WTC11 (cell line): ENCODE measurements at places on chromosomes 12 and 14. TPM values are rescaled to one million over a fixed set of nuclear protein-coding genes. Genes with fewer than 3 reads are reported as not detected.

Gene TAS2R10
- not detected in 3 replicates for total RNA-seq

Gene SVOP
- total RNA-seq = 0.04 to 0.07 TPM (median 0.07 TPM) in 3 replicates

Gene PABPN1
- total RNA-seq = 290 to 321 TPM (median 295 TPM) in 3 replicates

Gene OR10A7
- not detected in 3 replicates for total RNA-seq

DNA sequence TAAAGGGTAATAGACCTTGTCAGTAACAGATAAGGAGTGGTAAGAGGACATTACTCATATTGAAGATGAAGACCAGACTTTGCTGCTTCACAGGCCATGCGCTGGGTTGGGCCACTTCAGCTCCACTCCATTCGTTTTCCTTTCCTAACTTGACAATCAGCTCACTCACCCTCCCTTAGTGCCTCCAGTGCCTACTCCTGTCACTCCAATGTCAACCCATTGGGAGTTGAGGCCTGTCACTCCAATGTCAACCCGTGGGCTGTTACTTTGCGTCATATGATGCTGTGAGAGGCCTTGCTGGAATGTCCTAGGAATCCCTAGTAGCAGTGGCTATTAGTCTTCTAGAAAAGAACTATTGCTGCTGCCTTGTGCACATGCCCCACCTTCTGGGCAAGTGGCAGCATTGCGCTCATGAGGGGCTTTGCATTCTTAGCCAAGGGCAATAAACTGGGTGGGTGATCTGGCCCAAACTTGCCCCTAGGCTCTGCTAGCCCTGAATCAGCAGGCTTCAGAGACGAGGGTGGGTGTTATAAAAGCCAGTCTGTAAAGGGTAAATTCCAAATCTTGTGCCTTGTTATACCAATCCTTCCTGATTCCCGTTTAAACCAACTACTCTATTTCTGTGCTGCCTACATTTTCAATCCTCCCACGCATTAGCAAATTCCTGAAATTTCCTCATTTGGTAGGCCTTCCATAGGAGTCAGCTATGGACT is 36.1 kb downstream of the BAZ2A start:
- H3K4me3 ChIP-seq = no peak overlapping the region
- no peaks in the 10 kb centered on the region for H3K27me3 ChIP-seq
- H3K36me3 ChIP-seq = peaks cover 9% of the 10 kb centered on the region

GRCh38 chr12:46555406-46555852 is 182.9 kb upstream of the SLC38A2 start:
- H3K27me3 ChIP-seq = no peaks in the 10 kb centered on the region
- DNase-seq = no peak
- peaks cover 35% of the 10 kb centered on the region for H3K4me1 ChIP-seq

DNA sequence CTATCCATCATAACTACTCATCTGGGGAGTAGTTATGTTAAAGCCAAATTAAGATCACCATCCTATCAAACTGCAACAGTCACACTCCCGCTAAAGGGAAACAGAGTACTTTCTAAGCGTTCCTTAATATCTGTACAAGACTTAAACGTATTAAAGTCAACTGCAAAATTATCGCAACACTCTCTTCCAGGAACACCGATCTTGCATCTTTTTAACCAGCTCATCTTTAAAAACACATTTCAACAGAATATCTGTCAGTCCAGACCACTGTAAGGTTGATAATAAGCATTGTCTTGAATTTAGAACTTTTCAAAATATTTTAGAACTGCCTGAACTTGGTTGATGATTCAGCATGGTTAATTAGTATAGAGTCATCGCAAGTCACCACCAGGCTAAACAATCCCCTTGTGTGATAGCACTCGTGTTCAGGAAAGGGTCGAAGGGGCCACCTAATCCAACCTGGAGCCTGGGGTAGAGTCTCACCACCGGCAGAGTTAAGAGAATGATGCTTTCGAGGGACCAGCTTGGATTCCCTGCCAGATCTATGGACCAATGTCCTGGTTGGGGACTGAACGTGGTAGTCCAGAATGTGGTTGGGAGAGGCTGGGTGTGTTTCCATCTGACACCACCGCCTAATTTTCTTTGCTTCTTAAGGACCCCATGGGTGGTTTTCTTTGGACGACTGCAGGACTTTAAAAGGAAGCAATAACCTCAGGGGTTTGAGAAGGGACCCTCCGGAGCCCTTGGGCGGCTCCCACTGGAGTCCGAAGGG is 890 bp downstream of the SPTLC2 start:
- no peaks in the 10 kb centered on the region for H3K27me3 ChIP-seq
- H3K36me3 ChIP-seq = no peaks in the 10 kb centered on the region
- DNase-seq = no peak
- peak overlapping the region; percentile 63; the same call in 1 of the 2 replicates for H3K27ac ChIP-seq
- H3K4me3 ChIP-seq = peak overlapping the region; percentile 84

- H3K27ac ChIP-seq = no peak overlapping the region
- no peaks in the 10 kb centered on the region for H3K27me3 ChIP-seq
- H3K4me3 ChIP-seq = no peak overlapping the region
- peaks cover 4% of the 10 kb centered on the region; the same call in 1 of the 2 replicates for H3K4me1 ChIP-seq
- no peak for DNase-seq
Measured at GRCh38 chr12:15608941-15609340, 180.2 kb downstream of the EPS8 start.

- H3K27ac ChIP-seq = no peak overlapping the region
- no peak overlapping the region for H3K4me3 ChIP-seq
- DNase-seq = no peak
- no peaks in the 10 kb centered on the region for H3K27me3 ChIP-seq
Measured at GRCh38 chr12:100993916-100994450, 199.4 kb downstream of the ANO4 start.

DNA sequence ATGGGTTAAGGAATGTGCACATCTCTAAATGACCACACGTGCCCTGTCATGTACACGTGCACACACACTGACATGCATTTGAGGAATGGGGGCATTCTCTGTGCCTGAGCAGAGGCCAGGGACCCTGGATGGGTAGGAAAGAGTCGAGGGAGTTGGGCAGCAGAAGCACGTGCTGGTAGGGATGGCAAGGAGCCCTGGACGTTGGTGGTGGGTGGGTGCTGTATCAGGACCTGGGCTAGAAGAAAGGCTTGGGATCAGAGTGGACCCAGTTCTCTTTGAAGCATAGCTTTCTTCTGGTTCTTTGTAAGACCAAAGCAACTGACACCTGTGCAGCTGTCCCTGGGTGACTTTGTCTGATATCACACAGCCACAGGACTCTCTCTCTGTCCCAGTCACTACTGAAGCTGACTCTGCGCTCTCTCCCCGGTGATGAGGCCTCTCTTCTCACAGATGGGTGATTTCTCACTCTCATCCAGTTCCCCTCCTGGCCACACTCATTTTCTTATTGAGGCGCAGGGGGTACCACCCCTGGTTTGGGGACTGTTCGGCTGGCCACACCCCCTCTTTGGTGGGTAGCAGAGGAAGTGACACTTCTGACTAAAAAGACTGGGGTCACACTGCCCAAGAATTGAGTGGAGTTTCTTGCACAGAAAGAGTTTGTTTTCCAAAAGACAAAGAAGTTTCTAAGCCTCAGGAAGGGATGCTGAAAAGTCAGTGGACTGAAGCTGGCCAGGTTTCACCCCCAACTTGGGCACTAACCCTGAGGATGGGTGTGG is 171.7 kb upstream of the RTL1 start:
- H3K4me1 ChIP-seq = peaks cover 39% of the 10 kb centered on the region
- DNase-seq = peak; percentile 5
- H3K27ac ChIP-seq = no peak overlapping the region
- peaks cover 20% of the 10 kb centered on the region for H3K27me3 ChIP-seq

GRCh38 chr14:72303930-72304329 is 371.7 kb downstream of the RGS6 start:
- H3K27ac ChIP-seq = no peak overlapping the region
- no peak overlapping the region for H3K4me3 ChIP-seq
- no peaks in the 10 kb centered on the region for H3K4me1 ChIP-seq
- peaks cover 26% of the 10 kb centered on the region for H3K36me3 ChIP-seq

DNA sequence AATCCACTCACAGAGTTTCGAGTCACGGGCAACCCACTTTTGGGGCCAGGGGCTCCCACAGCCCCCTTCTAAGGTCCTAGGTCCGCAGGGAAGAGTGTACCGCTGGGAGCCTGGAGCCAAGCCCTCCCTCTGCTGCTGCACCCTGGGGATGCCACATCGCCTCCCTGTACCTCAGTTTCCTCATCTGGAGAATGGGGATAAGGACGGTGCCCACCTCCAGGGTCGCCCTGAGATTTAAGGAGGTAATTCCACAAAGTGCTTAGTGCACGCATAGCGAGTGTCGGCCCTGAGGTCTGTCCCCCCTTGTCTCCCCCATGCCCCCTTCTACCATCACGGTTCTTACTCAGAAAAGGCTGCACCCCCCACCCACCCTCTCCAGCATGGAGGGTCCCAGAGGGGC is 35.5 kb downstream of the NCOR2 start:
- DNase-seq = no peak
- H3K4me3 ChIP-seq = no peak overlapping the region
- H3K27ac ChIP-seq = no peak overlapping the region
- H3K4me1 ChIP-seq = peaks cover 54% of the 10 kb centered on the region
